Activated CD4-positive, alpha-beta T cell treated with anti-CD3 and anti-CD28 coated beads for 36 hours (primary cell): ENCODE measurements at places on chromosomes 6 and 20.

DNA sequence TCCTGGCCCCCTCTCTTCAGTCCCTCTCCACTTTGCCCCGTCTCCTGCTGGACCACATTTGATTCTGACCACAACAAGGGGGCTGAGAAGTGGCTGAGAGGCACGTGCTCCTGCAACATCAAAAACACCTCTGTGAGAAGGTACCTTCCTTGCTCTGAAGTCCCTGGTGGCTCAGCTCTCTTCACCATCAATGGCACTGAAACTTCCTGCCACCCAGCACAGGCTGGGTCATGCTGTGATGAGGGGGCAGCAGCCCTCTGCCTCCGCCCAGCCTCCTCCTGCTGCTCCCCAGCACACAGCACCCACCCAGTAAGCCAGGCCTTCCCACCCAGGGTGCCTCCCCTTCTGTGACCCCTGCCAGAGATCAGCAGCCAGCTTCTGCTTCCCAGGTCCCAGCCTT, 10.3 kb downstream of the ZMYND8 start:
- peak; percentile 8 for DNase-seq

- no peak for DNase-seq
These were observed 35.5 kb downstream of the DST start for GRCh38 chr6:56607111-56607752.

DNA sequence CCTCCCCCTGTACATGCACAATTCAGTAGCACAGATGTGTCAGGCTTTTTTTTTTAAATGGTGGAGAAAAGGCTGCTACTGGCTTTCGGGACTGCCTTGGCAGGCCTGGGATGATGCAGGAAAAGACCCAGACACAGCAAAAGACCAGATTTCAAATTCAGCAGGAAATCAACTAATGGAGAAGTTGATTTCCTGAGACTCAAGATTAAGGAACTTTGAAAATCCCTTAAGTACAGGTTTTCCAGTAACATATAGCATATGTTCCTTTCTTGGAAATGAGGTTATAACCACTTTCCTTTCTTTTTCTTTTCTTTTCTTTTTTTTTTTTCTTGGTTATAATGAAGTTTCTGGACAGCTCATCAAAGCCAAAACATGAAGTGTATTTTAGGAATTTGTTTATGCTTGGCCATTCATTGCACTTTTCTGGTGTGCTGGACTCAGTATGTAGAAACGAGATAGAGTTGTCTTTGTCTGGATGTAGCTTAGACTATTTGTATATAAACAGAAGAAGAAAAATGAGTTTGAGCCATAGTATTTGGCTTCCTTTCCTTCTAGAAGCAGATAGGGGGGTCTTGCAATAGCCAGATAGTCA, 119.4 kb downstream of the SASH1 start:
- DNase-seq, result no peak

GRCh38 chr6:166394036-166394892, 11.5 kb upstream of the MPC1 start:
- DNase-seq, result no peak
